ENCODE measurements at places on chromosomes 1 and 21. TPM values are rescaled to one million over a fixed set of nuclear protein-coding genes. Genes with fewer than 3 reads are reported as not detected.

GRCh38 chr1:33055210-33056008 lies 18.7 kb upstream of the AK2 start:
- peak; percentile 76 for DNase-seq

- no peak for DNase-seq
Measured at GRCh38 chr21:44533891-44534627, 5.9 kb downstream of the KRTAP10-1 start.

- no peak for DNase-seq
Measured at GRCh38 chr1:58765006-58765405, 18.8 kb downstream of the JUN start.

DNA sequence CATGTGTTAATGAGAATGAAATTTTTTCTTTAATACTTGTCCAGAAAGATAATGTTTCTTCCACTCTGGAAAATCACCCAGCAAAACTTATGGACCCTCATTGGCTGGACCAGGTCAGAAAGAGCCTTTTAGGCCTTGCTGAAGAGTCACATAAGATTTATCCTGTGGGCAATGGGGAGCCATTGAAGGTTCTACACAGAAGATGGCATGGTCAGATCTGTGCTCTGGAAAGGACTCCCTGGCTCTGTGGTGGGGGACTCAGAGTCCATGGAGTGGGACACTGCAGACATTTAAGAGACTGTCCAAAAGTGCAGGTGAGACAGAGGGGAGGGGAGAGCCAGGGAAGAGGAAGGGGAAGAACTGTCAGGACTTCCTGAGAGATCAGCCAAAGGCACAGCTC lies 66.4 kb downstream of the DHRS3 start:
- no peak for DNase-seq

DNA sequence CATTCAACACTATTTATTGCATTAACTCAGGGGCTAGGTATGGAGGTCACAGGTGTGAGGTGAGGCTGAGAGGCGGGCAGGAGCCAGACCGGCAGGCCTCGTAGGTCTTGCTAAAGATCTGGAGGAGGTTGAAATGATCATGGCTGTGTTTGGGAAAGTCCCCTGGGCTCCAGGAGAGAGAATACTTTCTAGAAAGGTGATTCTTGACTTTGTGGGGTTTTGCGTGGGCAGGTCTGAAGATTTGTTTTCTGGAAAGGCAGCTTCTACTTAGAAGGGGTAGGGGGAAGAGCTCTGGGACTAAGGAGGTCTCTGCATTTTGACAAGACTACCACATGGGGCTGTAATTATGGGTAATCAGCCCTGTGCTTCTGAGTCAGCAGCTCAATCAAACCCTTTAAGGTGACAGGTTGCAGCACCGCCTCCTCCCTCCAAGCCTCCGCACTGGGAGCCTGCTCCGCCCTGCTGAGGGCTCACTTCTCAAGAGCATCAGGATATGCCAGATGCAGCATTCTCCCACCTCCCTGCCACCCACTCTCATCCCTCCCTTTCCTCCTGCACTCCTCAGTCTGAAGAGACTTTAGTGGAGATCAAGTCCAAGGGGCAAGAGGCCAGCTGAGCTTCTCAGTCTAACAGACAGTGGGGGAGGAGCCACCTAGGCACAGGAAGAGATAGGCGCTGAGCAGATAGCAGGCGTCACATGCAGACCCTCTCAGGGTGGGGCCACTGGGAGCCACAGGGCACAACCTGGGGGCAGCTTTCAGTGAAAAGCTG lies 30.5 kb downstream of the SLC30A1 start:
- no peak for DNase-seq

GRCh38 chr1:193417945-193418744 lies 231.7 kb upstream of the B3GALT2 start:
- DNase-seq = peak; percentile 14

- no peak for DNase-seq
Measured at GRCh38 chr1:244439391-244440032, 12.2 kb downstream of the ADSS2 start.

SPSB1 gene
- 5.7 TPM for total RNA-seq

Data from HFFc6 (cell line).